ENCODE measurements at places on chromosomes 2 and 18.

- DNase-seq = no peak
Observed at GRCh38 chr2:58634653-58635370, 393.7 kb upstream of the FANCL start.

DNA sequence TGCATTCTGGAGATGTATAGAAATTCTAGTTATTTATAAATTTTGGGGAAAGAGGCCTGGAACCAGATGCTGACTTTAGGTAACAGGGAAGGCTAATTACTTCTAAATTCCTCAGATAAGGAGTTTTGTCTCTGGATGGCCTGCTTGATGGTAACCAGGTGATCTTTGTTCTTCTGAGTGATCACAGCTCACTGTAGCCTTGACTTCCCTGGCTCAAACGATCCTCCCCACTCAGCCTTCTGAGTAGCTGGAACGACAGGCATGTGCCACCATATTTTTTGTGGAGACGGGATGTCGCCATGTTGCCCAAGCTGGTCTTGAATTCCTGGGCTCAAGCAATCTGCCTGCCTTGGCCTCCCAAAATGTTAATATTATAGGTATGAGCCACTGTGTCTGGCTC lies 54.4 kb upstream of the MSH6 start:
- DNase-seq = no peak

DNA sequence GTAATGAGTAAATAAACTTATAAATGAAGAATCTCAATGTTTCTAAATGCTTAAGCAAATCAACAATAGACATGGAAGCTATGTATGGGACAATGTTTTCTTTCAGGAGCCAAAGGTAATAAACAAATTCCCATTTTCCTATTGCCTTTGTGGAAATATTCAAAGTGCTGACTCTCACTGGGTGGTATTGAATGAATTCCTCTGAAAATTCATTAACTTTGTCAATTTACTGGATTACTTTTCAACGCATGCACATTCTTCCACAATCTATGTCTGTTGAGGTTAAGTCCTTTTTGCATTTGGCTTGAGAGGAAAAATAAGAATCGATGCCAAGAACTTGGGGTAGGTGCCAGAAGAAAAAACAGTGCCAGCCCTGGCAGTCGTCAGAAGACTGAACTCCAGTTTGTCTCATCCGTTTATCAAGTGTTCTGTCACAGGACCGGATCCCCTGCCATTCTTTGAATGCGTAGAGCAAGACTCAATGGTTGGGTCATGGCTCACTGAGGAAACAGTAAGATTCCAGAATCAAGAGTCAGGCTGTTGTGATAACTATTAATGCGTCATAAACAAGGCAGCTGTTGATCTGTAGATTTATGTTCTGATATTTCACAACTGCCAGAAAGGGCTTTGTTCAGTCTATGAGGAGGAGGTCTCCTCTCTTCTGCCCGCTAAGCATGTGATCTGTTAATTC lies 133.3 kb downstream of the GFPT1 start:
- DNase-seq = no peak

- no peak for DNase-seq
Observed at GRCh38 chr2:215431778-215432758, 3.8 kb downstream of the FN1 start.

DNA sequence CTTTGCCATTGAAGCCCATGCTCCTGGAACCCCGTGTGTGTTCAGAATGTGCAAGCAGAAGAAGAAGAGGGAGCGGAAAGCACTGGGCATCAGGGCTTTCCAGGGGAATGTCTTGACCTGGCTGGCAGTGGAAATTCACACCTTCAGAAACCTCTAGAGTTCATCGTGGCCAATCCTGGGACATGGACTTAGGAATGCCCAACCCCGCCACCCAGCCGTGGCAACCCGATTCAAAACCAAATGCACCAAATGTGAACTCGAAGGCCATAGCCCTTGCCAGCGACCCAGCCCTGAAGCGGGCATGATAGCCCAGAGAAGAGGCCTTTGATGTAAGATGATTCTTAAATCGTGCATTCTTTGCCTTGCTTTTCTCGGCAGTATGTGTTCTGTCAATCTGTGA lies 69.4 kb downstream of the ADI1 start:
- DNase-seq = no peak

GRCh38 chr18:61743775-61744531 lies 148.9 kb downstream of the RNF152 start:
- no peak for DNase-seq

DNA sequence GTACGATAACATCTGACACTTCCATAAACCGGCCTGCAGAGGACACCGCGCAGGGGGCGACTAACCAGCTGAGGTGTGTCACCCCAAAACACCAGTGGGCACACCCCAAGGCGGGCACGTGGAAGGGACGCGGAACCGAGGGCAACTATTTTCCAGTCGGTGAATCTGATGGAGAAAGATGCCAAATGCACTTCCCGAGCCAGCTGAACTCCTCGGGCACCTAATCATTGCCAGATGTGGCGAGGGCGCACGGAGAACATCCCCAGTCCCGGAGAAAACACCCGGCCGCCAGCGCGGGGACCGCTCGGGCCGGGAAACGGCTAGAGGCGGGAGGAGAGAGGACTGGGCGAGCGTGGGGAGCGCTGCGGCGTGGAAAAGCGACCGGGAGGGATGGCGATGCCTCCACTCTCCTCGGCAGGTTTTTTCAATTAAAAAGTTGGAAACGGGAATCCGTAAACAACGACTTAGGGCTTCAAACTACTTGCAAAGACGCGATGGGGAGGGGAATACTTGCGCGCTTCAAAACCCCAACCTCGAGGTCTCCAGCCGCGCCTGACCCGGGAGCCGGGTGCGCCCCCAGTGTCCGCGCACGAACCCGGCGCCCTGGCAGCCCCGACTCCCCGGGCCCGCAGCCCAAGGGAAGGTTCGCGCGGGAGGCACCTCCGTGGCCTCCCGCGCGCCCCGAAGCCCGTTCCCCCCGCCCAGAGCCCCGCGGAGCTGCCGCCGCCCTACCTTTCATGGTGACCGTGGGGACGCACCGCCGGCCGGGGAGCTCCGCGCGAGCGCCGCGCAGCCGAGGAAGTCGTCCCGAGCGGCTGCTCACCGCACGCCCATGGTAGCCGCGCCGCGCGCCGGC lies 497 bp downstream of the COLEC12 start:
- DNase-seq = no peak

- DNase-seq = no peak
Observed at GRCh38 chr2:74199275-74199701, 873 bp downstream of the MTHFD2 start.

GRCh38 chr2:42842466-42842865 lies 50.1 kb upstream of the HAAO start:
- no peak for DNase-seq

GRCh38 chr2:112728378-112729175 lies 7.8 kb downstream of the NT5DC4 start:
- no peak for DNase-seq

DNA sequence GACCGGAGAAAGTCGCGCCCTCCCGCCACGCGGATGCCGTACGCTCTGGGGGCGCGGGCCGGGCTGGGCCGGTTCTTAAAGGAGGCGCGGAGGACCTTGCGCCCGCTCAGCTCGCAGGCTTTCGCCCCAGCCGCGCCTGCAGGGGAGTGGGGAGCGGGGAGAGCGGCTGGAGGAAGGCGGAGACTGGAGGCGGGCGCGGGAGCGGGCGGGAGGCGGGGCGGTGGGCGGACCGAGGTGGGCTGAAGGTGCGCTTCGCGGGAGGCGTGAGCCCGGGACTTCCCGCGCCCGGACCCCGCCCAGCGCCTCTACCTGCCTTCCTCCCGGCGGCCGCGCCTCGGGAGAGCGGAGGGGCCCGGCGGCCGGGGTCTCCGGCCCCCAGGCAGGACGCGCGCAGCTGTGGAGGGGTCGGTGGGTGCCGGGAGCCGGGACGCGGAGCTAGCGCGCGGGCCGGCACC lies at the start of gene ADRA2B:
Gene ADRA2B, minus strand, starts transcription at position 148 of the 455 bp plus-strand sequence. CDS start 422 bp downstream, outside the sequence.
- peak; percentile 83 for DNase-seq

DNA sequence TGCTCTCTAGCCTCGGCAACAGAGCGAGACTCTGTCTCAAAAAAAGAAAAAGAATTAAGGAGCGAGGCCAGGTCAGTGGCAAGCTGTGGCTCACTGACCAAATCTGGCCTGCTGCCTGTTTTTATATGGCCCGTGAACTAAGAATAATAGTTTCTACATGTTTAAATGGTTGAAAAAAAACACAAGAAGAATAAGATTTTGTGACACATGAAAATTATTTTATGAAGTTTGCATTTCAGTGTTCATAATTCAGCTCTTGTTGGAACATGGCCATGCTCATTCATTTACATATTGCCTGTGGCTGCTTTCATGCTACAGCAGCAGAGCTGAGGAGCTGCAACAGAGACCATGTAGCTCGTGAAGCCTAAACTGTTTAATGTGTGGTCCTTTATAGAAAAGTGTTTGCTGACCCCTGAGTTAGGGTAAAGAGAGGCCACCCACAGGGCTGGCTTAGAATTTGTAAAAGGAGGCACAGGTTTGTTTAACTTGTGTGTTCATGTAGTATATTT lies 59.5 kb downstream of the MFSD6 start:
- DNase-seq = no peak

DNA sequence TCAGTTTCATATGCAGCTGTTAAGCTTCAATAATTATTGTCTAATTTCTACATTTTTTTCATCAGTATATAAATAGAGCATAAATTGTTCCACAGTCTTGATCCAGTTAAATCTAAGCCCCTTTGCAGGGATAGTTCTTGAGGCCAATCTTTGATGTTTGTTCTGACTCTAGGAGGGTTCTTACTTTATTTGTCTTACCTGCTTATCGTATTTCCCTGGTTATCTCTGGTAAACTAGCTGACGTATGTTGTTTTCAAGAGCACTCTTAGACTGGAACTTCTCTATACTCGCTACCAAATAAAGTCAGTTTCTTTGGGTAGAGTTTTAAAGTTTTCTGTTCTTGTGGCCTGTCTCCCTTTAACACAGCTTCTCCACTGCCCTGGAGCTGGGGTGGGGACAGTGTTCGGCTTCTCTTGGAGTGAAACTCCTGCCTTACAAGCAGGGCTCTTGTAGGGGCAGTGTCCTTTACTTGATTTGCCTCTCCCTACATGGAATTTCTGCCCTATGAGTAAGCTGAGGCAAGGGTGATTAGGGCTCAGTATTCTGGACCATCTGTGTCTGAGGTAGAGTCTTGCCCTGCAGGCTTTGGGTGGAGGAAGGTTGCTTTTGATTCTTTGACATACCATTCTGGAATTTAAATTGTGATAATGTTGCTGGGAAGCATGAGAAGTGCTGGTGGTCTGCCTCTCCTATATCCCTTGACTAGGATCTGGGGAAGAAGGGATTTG lies 90.3 kb downstream of the PTPN4 start:
- no peak for DNase-seq

GRCh38 chr2:229821316-229821715 lies 100.5 kb downstream of the TRIP12 start:
- DNase-seq = no peak

DNA sequence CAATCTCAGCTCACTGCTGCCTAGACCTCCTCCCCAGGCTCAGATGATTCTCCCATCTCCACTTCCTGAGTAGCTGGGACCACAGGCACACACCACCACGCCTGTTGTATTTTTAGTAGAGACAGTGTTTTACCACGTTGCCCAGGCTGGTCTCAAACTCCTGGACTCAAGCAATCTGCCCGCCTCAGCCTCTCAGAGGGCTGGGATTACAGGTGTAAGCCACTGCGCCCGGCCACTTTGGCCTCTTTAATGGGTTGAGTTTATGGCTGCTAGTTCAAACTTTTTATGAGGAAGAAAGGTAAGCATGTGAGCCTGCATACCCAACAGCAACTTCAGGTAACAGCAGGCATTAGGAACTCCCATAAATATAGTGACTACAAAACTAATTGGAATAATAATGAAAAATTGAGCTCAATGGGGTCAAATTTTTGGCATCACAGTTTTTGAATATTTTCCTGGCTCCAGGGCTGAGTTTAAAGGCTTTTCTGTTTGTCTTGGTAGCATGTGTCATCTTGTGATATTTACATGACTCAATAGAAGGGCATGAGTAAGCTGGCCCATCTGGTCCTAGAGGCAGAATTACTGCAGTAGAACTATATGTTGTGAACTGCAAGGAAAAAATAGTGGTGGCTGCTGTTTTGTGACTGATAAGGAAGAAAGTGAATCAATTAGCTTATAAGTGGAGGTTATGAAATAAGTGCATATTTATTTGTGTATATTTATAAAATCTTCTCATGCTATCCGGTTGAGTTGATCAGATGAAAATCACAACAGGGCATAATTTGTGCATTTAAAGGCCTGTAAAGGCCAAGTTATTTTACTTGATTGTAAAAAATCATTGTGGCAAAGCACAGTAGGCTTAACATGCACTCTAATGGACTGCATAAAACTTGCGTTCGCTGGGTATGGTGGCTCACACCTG lies 24.8 kb downstream of the GALM start:
- DNase-seq = no peak

All from T-helper 9 cell (primary cell).